ENCODE measurements at places on chromosomes 1 and 21. TPM values are rescaled to one million over a fixed set of nuclear protein-coding genes. Genes with fewer than 3 reads are reported as not detected.

The EPHA8 gene
- not detected for total RNA-seq

The ACTL8 gene
- total RNA-seq: not detected

The GBP7 gene
- total RNA-seq: not detected

The PROX1 gene
- total RNA-seq: 2.5 TPM

The ALX3 gene
- not detected for total RNA-seq

The DPT gene
- not detected for total RNA-seq

GRCh38 chr1:223487887-223488259 is 94.7 kb downstream of the CCDC185 start:
- no peak for DNase-seq

- DNase-seq: no peak
These were observed 9.6 kb upstream of the GUCA2A start for GRCh38 chr1:42173961-42174735.

DNA sequence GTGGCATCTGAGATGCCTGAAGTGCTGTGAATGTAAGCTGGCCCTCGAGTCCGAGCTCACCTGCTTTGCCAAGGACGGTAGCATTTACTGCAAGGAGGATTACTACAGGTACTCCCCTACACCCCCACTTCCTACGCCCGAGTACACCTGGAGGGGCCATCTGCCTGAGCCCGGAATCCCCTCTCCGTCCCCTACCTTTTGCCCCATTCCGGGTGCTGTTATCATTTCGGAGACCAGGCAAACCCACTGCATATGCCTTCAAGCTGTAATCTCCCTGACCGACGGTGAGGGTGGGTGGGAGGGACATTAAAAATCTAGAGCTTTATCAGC is 2.9 kb downstream of the LHX9 start:
- DNase-seq: no peak

DNA sequence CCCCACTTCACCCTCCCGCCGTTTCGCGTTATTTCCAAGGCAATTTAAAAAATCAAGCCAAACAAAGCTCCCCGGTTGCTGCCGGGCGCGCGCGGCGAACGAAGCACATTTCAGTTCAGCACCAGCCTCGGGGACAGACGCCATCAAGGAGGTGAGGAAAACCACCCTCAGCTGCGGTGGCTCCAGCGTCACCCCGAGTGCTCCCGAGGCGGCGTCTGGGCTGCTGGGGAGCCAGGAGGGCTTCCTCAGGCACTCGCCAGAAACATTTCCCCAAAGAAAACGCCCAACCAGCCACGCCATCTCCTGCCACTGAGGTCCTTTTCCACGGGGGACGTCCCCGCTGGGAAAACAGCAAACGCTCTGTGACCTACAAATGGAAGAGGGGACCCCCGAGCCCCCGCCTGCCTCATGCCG is 623 bp downstream of the GNG4 start:
- DNase-seq: no peak

GRCh38 chr21:24096651-24097050 is 1510.6 kb downstream of the MRPL39 start:
- no peak for DNase-seq

DNA sequence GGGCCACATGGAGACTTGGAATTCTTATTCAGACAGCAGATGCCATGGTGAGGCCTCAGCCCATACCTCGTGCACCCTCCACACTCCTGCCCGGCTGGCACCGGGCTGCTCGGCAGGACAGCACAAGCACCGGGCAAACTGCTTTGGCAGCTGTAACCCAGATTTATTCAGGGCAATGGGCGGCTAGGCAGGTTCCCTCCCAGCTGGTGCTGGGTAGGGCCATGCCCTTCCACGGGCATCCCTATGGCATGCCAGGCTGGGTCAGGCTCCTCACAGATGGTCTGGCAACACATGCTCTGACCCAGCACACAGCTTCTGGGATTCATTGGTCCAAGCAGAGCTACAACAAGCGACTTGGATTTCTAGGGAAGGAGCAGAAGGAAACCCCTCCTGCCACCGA is 53.4 kb downstream of the ATP1A1 start:
- DNase-seq: no peak

- no peak for DNase-seq
These were observed 803 bp downstream of the COP1 start for GRCh38 chr1:176206006-176206960.

DNA sequence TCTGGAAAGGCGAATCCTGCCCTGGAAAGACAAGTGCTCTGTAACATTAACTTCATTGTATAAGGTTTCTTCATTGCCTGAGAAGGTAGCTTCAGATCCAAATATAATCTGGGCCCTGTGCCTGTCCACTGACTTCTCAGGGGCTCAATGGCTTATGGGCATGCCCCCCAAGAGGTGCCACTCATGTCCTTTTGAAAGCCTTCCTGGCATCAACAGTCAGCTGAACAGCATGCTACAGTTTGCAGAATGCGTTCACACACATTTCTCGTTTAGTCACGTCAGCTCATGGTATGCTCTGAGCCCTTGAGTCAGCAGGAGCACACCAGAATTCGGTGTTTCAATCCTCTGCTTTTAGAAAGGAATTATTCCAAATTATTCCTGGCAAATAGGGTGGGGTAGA is 23.8 kb downstream of the TMCC2 start:
- DNase-seq: no peak

DNA sequence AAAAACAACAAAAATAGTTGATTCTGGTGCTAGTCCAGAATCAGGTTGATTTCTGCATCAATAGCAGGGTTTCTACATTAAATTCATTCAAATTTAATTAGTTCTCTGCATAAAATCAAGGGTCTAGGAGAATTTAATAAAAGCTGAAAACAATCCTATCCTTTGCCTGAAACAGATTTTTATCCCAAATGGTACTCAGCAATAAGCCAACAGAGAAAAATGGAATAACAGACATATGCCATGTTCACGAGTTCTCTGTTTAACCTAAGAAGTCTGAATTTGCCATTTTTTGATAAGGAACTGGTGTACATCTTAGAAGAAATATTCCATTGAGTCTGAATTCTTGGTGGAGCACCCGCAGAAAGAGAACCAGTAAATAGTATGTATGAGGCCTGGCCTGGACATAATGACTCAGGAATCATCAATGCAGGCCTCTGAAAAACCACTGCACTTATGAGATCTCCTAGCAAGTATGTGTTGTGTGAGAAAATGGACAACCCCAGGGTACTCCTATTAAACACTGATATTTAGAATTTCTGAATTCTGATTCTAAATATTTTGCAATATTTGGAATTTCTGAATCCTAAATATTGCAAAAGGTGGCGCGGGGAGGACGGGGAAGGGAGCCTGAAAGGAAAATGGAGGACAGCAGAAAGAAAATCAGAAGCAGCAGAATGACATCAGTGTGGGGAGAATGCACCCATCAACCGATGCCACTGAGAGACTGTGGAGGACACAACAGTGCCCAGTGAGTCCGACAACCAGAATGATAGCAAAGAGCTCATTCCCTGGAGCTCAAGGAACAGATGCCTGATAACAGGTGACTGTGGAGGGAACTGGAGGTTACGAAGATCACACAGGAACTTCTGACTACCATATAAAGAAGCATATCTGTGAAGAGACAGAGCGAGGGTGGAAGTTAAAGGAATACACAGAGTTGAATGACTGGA is 97.6 kb downstream of the APP start:
- no peak for DNase-seq

DNA sequence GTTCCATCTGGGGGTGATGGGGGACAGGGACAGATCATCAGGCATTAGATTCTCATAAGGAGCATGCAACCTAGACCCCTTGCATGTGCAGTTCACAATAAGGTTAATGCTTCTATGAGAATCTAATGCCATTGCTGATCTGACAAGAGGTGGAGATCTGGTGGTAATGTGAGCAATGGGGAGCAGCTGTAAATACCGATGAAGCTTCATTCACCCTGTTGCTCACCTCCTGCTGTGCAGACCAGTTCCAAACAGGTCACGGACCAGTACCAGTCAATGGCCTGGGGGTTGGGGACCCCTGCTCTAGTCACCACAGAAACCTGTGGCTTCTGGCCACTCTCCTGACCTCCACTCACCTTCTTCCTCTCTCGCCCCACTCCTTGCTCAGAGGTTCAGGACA is 229.9 kb downstream of the PTPRU start:
- DNase-seq: no peak

DNA sequence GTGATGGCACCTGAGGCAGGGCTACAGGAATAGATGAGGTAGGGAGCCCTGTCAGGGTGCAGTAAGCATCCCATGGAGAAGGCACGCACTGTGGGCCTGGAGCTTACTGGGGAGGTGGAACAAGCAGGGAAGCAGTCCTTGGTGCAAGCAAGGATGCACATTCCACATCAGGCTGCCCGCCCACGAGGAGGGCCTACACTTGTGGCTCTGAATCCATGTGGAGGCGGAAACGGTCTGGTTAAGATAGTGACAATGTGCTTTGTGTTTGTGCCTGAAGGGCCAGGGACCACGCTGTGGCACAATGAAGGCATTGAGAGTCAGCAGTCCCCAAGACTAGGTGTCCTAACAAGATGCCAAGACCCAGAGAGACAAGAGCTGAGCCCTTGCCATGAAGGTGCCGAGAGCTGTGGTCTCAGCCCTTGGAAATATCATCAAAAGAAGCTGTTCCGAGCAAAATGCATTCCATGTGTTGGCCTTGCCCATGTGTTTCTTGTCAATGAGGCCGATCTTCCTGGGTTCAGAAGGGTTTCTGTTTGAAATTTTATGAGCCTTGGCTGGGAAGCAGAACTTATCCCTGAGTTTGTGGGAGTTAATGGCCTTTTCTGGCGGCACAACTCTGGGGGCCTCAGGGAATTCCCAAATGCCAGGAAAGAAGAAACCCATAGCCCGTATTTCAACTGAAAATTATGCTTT is 111.9 kb downstream of the NGF start:
- no peak for DNase-seq

DNA sequence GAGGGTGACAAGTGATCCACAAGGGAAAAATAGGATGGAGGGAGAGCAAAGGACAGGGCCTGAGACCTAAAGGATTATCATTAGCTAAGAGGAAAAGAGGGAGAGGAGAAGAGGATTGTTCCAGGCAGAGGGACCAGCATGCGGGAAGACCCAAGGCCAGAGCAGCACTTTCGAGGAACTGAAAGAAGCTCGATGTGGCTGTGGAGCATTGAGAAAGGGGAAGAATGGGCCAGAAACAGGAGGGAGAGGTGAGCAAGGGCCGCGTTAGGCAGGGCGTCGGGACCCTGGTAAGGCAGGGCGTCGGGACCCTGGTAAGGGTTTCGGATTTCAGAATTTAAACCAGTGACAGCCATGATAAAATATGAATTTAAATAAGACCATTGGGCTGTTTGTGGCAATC is 22.8 kb upstream of the CSF1 start:
- DNase-seq: no peak

GRCh38 chr1:156667968-156668709 is 9.1 kb downstream of the NES start:
- DNase-seq: no peak

DNA sequence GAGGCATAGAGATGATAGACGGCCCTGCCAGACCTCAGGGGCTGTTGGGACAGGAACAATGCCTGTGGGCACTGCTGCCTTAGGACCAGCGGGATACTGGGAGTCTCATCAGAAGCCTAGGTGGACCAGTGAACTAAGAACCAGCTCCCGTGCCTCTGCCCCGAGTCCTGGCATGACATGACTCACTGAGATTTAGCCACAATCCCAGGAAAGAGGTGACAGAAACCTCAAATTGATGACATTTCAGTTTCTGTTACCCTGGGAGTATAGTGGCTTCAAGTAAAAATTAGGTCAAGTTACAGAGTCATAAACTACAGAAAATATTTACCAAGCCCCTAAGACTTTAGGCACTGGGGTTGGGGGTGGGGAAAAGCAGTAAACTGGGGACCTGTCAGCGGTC is 74.6 kb upstream of the GADD45A start:
- DNase-seq: no peak

All from glomerular endothelial cell (primary cell).